ENCODE measurements at places on chromosomes 1 and 21.

- DNase-seq = no peak
These were observed 49.7 kb downstream of the PBX1 start for GRCh38 chr1:164608651-164609057.

DNA sequence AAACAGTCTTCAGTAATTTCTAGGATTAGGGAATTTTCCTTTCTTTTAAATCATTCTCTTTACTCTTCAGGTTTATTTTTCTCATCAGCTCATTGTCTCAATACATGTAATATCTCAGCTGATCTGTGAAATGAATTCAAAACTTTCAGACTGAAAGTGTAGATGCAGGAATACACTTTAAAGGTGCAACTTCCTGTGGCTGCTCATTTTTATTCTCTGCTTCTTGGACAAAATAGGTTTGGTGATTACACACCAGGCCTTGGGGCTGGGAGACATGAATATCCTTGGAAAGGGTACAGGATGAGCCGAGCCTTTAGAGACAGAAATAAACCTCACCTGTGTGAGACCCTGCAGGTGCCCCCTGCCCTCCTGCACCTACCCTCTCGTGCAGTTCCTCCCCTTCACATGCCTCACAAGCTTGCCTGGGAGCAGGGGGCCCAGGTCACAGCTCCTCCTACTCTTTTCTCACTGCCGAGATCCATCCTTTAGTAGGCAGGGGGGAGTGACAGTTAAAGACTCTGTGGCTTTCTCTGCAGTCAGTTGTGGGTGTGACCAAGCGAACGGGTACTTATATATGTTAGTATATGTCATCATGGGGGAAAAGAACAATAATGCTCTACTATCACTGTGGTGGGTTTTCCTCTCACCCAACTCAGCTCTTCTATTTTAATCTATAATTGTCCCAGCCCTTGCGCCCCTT lies 23.6 kb downstream of the XCL2 start:
- DNase-seq = no peak

- DNase-seq = no peak
These were observed 40.5 kb downstream of the ASH1L start for GRCh38 chr1:155522069-155522468.

DNA sequence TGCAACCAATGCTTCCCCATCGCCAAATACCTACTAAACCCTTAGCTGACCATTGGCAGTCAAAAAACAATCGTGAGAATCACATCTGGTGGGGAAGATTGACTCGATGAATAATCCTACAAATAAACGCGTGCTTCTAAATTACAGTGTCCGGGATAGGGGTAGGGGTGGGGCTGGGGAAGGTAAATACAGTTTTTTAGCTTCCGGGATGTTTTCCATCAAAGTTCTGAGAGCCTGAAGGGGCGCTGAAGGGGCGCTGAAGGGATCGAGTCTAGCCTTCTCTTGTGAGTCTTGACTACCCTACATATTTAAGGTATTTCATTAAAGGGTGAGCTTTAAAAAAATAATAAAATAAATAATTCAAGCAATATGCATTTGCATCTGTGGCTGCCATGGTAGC lies 40.5 kb downstream of the RRAGC start:
- no peak for DNase-seq

- no peak for DNase-seq
These were observed 1.4 kb upstream of the VAMP4 start for GRCh38 chr1:171743081-171743870.

All from GM04504 (cell line).